ENCODE measurements at places on chromosomes 1 and 21.

- no peak for DNase-seq
These were observed 116.8 kb downstream of the KCNH1 start for GRCh38 chr1:211017075-211017718.

- no peak for DNase-seq
These were observed 163.0 kb upstream of the KAZN start for GRCh38 chr1:14435368-14436023.

DNA sequence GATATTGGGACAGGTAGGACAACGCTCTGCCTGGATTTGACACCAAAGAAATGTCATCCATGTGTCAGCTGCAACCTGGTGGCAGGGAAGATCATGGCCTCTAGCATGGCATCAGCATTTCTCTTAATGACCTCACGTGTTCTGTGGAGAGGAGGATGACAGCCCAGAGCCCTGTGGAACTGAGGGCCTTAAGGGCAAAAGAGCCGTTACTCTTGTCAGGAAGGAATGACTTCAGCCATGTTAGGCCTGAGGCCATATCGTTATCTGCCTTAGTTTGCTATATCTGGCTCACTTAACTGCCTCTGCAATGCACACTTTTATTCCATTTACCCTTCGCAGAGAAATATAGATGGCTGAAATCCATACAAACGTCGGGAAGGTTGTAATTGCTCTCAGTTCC is 83.2 kb upstream of the PBX1 start:
- DNase-seq = no peak

DNA sequence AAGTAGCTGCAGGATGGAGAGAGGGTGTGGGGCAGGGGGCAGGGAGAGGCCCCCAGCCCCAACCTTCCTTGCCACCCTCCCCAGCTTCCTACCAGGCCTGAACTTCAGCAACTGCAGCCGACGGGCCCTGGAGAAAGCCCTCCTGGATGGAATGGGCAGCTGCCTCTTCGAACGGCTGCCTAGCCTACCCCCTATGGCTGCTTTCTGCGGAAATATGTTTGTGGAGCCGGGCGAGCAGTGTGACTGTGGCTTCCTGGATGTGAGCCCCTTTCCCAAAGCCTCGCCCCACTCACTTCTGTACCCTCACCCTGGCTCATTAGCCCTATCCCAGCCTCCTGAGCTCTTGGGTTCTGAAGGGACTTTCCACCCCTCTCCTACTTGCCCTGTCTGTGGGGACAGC is 6.0 kb downstream of the ADAM15 start:
- DNase-seq = no peak

GRCh38 chr1:29634746-29635335 is 398.5 kb downstream of the PTPRU start:
- DNase-seq = no peak

GRCh38 chr1:156160743-156161171 is 7.4 kb downstream of the SEMA4A start:
- DNase-seq = peak; percentile 88

DNA sequence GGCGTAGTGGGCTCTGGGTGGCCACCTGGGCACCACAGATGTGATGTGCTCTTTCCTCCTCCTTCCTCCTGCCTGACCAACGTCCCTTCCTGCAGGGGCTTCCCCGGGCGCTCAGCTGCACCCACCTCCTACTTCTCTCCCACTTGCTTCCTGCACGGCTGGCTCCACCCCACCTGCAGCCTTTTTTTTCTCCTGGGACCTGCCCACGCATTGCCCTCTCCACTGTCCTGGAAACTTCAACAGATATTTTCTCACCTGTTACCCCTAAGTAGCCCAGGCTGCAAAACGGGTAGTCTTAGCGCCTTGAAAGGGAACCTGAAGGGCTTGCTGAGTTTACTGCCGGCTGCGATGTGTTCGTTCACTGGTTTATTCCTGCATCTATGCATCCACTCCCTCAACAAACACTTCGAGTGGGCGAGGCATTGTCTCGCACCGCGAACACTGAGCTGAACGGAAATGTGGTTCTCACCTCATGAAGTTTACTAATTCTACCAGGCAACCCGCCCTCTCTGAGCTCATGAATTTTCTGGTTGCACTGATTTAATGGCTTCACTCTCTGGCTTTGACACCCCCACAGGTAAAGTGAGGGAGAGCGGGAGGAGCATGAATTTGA is 23.6 kb downstream of the ZBTB18 start:
- peak; percentile 50 for DNase-seq

DNA sequence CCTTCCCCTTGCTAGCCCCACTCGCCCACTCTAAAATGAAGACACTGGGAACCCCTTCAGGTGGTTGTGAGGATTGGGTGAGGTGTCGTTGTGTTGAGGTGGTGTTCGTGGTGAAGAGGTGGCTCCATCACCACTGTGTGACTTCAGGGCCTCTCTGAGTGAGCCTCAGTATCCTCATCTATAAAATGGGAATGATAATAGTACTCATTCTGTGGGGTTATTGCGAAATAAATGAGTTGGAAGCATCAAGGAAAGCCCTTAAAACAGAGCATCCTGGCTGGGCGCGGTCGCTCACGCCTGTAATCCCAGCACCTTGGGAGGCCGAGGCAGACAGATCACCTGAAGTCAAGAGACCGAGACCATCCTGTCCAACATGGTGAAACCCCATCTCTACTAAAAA is 6.7 kb upstream of the MARCKSL1 start:
- DNase-seq = no peak

GRCh38 chr1:186304982-186305949 is 69.8 kb downstream of the TPR start:
- no peak for DNase-seq

DNA sequence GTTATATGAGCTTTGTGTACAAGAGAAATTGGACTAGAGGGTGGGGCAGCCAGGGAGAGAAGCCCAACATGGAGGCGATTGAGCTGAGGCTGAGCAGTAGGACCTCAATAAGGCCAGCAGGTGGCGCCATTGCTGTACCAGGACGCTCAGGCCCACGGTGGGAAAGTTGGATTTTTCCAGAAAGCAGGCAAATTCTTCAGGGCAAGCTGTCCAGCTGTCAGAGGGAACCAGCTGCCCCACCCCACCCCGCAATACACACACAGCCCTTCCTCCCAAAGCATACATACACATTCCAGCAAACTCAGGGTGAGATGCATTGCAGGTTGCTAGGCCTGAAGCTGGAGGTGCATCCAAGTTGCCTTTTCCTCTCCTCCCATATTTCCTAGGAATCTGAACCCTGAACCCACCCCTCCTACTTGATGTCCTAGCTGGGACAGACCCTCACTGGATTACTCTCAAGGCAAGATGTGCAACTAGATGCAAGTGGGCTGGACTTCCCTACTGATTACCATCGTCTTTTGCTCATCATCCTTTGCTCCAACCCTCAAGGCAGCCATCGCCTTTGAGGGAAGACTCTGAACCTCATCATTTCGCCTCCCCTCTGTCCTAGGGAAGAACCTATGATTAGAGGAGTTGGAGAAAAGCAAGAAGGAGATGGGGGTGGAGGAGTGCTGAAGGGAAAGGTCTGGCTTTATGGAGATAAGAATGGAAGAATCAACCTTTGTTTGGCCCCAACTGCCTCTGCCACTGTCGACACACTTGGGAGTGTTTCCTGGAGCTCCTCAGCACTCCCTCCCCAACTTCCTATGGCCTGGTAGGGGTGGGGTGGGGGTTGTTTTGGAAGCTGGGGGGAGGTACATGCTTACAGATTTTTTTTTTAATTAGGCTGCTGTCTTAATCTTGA is 25.5 kb downstream of the CD34 start:
- peak; percentile 80 for DNase-seq

- DNase-seq = no peak
These were observed 128.1 kb upstream of the VAMP3 start for GRCh38 chr1:7642781-7643529.

- DNase-seq = no peak
These were observed 331.6 kb upstream of the DUSP10 start for GRCh38 chr1:222073307-222073995.

DNA sequence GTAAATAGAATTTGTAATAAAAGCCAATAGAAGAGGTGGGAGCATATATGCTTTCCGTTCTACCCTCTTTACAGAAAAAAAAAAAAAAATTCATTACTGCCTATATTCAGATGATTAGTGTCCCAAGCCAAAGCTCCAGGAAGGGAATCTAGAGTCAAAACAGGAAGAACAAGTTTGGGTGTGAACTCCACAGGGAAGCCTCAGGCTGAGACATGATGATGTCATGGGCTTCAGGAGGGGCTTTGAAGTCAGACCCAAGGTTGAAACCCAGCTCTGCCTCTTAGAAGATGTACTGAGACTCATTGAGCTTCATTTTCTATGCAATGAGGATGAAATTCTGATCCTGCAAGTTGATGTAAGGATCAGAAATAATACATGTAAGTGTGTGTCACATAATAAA is 250.0 kb upstream of the ADGRL2 start:
- no peak for DNase-seq

DNA sequence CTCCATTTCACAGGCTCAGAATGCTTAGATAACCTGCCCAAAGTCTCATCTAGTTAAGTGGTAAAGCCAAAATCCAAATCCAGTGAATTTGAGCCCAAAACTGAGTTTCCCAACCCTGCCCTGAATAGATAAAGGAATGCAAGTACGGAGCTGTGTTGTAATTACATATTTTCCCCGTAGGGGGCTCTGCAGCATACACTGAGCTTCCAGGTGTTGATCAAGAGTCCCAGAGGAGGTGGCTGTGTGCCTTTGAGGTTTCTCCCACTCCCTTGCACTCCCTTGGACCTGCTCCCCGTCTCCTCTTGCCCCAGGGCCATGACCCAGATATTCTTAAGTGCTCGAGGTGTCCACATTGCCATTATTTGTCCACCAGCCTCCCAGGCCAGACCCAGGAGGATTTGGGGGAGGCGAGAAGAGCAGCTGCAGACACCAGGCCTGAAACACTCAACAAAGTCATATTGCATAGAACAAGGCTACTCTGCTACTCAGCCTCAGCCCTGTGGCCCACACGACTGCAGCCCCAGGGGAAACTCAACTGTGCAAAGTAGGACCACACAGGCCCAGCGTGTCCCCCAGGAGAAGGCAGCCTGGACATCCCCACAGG is 18.4 kb upstream of the LY9 start:
- peak; percentile 61 for DNase-seq

DNA sequence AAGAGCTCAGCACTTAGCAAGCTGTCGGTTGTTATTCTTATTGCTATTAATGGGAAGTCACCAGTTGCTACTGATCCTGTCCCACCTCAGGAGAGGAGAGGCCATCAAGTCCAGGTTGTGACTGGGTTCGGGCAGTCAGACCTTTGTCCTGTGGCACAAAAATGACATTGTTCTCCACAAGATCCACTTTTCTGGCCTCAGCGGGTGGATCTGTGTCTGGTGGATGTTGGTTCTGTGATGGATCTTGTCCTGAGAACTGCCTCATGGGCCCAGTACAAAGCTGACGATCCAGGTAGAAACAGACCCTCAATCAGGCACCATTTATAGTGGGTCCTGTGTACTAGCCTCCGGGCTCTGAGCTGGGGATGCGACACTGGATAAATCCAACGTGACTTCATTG is 26.9 kb downstream of the TRIM67 start:
- no peak for DNase-seq

- no peak for DNase-seq
These were observed 51.2 kb upstream of the RGS7 start for GRCh38 chr1:241408170-241408569.

DNA sequence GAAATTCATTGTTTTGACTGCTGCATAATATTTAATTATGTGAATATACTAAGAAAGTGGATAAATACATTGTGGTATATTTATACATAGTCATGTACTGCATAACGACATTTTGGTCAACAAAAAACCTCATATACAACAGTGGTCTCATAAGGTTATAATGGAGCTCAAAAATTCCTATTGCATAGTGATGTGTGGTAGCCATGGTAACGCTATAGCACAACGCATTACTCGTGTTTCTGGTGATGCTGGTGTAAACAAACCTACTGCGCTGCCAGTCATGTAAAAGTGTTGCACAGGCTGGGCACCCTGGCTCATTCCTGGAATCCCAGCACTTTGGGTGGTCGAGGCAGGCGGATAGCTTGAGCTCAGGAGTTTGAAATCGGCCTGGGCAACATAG is 52.6 kb upstream of the NHLH2 start:
- DNase-seq = no peak

DNA sequence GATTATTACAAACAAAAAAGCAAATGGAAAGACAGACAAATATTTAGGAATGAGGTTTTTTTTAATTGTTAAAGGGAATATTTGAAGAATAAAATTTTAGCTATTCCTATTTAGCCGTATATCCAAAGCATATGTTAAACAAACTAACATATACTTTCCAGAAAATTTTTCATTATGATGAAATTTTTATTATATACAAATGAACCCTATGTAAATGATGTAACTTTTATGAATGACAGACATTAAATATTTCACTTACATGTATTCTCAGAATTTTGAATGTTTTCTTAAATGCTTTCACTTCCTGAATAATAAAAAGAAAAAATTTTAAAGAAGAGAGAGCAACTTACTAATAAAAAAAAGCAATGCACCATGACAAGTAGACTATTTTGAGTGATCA is 15.8 kb downstream of the LHX9 start:
- DNase-seq = no peak

DNA sequence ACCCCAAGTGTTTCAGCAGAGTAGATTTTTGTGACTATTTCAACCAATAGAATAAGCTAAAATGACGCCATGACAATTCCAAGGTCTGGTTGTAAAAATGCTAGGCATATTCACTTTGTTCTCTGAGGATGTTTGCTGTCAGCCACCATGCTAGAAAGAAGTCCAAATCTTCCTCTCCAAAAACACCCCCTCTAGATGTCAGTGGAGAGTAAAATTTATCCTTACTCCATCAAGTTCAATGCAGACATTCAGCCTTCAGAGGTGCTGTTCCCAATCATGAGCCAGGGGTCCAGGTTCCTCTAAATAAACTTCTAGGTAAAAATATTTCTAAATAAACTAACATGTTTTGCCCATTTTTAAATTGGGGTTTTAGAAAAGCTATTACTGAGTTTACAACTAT is 395.4 kb upstream of the ADAMTS5 start:
- DNase-seq = no peak

DNA sequence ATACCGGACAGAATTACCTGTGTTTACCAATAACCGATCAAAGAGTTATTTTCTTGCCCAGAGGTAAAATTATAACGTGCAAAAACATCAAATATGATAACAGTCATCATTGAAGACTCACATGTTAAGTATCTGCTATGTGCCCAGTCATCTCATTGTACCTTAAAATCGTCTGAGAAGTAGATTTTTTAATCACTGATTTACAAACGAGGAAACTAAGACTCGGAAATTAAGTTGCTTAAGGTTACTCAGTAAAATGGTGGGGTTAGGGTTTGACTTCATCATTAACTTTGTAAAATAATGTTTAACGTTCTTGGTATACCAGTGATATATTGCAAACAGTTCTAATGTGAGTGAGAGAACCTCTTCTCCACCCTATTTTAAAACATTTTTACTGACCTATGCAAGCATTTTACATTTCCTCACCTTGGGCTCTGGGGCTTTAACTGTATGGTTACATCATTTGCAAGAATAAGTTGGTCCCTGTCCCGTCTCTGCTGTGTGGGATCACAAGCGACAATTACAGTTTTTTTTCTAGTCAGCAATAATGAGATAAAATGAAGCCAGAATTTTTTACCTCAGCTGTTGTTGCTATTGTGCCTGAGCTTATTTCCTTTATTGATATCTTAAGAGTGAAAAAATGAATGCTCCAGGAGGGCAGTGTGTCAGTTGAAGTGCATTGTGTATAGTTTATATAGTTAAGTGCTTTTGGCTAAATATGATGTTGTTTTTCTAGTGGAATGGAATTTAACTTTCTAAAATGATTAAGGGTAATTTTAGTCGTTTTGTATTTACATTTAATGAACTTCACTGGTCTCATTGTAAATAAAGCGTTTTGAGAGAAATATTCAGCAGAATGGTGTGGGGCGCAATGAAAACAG is 2.7 kb downstream of the RPRD2 start:
- DNase-seq = no peak
